T follicular helper cell (primary cell): ENCODE measurements at places on chromosomes 2 and 18.

GRCh38 chr2:58221909-58222308, 19.2 kb downstream of the FANCL start:
- DNase-seq, result no peak

GRCh38 chr18:3653263-3653850, 203.4 kb downstream of the TGIF1 start:
- no peak for DNase-seq

DNA sequence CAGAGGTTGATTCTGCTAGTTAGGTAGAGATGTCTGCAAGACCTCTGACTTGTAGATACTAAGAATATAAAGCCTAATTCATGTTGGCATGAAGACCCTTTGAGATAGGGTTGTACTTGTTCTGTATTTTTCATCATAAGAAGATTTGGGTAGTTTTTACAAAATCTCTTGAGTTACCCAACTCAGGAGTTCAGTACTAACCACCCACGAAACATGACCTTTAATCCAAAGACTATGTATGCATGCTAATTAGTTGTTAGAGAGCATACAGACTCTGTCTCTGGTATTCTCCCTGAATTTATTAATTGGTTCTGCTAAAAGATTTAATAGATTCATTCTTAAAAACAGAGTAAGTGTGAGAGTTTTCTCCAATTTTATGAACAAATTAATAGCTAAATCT, 16.9 kb downstream of the PECR start:
- no peak for DNase-seq

DNA sequence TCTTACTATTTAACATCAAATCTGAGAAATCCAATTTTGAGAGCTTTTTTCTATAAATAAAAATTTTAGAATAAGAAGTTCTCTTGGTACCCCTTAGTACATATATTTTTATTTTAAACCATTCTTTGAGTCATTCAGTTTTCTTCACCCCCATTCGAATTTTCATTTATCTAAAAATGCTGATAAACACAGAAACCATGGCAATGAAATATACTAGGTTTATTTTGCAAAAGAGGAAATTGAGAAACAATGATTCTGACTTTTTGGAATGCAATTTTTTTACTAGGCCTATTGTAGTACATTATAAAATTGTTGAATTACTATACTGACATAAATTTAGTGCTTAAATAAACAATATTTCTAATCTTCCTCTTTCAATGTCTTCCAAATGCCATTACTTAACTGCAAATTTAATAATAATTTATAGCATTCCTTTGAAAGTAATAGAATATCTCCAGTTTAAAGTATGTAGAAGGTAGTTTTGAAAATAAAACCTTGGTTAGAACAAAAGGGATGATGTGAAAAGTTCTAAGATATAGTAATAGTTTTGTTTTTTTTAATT, 46.3 kb downstream of the TANK start:
- DNase-seq, result no peak

GRCh38 chr2:122340246-122340645, 584.8 kb downstream of the TSN start:
- DNase-seq, result no peak

- no peak for DNase-seq
Measured at GRCh38 chr2:109660046-109660860, 46.1 kb downstream of the SOWAHC start.

- no peak for DNase-seq
Measured at GRCh38 chr2:205680903-205681302, 1.4 kb upstream of the NRP2 start.

DNA sequence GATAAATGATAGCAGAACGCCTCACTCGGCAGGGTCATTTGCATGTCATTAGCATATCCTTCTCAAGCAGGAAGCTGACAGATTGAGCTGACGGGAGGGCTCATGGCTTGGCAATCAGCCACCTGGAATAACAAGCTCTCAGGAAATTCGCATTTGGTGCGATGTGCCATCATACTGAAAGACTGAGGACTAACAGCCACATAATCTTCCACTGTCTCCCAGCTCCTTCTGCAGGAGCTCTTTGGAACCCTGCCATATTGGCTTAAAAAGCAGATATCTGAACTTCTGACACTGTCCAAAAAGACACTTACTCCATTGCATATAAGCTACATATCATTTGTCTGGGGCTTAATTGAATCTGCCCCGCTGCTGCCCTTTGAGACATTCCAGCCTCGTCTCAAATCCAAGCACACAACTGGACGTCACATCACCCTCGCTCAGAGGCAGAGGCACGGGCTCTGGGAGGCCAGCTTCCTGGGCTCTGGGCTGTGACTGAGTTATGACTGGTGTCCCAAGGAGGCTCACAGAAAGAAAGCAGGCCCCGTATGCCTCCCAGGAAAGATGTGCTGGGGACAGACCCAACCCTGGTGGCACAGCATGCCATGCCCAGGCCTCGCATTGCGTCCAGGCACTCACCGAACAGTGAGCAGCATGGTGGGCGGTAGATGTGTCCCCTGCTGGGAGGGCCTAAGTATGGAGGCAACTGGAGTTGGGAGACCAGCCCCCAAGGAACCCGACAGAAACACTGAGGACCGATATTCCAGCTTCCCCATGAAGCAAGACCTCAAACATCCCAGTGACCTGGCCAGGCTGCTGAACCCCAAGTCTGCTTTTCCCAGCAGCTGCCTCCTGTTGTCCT, 228.0 kb downstream of the ATAD2B start:
- no peak for DNase-seq

GRCh38 chr2:27174638-27175037, 25.8 kb downstream of the TCF23 start:
- DNase-seq, result no peak

GRCh38 chr2:45990131-45990530, 307.1 kb upstream of the EPAS1 start:
- DNase-seq, result no peak

GRCh38 chr2:190062601-190063000, at the start of gene MSTN:
MSTN (minus strand) TSS chr2:190062729; CDS start chr2:190062596, 133 bp downstream.
- DNase-seq, result no peak

DNA sequence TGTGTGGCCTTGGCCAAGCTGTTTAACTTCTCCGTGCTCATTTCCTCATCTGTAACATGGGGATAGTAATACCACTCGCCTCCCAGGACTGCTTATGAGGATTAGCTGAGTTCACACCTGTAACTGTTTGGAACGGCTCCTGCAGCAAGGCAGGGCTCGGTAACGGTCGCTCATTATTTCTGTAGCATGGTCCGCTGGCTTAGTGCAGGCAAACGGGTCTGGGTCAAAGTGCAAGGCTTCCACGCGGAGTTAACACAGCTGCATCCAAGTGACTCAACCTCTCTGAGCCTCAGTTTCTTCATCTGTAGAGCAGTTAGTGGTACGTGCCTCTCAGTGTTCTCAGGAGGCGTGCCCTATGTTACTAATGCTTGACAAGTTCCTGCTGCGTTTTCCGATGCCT, 94.3 kb upstream of the YWHAQ start:
- no peak for DNase-seq
